NCI-H1436 (cell line): ENCODE measurements at places on chromosomes 2 and 18.

GRCh38 chr18:6120820-6121279, 225.5 kb upstream of the TMEM200C start:
- no peak for DNase-seq

DNA sequence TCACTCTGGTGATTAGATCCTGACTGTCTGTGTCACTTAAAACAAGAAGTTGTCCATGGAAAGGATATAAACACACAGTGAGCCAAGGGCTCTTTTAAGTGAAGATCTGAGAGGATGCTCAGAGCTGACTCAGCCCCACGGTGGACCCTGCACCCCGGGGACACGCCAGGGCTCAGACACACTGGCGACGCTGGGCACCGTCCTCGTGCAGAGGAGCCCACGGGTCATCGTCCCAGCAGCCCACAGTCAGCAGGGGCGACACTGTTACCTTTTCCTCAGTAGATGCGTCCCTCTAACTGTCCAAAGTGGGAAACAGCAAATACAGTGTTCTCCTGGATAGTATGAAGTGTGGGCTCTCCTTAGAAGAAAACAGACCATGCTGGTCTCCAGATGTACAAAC, 225.6 kb downstream of the HDAC4 start:
- no peak for DNase-seq

GRCh38 chr2:206804326-206804725, 38.9 kb downstream of the FASTKD2 start:
- no peak for DNase-seq

DNA sequence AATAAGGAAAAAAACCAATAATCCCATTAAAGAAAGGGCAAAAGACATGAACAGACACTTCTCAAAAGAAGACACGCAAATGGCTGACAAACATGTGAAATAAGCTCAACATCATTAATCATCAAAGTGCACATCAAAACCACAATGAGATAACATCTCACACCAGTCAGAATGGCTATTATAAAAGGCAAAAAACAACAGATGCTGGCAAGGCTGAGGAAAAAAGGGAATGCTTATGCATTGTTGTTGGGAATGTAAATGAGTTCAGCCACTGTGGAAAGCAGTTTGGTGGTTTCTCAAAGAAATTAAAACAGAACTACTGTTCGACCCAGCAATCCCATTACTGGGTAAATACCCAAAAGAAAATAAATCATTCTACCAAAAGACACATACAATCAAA, 285.6 kb downstream of the NR4A2 start:
- no peak for DNase-seq

- no peak for DNase-seq
Observed at GRCh38 chr2:15694589-15694986, 102.9 kb downstream of the DDX1 start.

DNA sequence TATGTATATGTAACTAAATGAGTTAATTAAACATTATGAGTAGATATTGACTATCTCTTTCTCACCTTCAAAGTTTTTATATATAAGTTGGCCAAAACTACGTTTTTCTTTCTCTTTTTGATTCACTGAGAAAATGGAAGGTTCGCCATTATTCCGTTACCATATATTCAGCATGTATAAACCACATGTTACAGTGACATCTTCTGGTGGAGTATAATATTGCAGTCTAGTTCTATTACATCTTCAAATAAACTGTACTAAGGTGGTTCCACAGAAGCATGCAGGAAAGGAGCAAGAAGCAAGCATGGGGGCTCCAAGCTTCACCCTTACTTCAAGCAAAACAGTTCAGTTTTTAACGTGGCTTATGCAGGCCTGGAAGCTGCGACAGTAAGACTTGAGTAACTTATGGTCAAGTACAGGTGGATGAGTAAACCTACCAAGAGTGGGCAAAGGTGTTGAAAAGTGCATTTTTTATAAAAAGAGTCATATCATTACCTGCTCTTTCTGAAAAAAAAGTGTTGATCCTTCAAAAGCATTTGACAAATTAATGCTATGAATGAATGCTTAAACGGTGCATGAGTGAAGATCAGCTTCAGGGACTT, 129.8 kb upstream of the RAB6C start:
- peak; percentile 17 for DNase-seq

GRCh38 chr2:174777347-174778084, 13.2 kb upstream of the CHRNA1 start:
- no peak for DNase-seq

- no peak for DNase-seq
Observed at GRCh38 chr2:138364554-138365162, 136.9 kb upstream of the SPOPL start.

- no peak for DNase-seq
Observed at GRCh38 chr2:224952936-224953657, 89.2 kb downstream of the DOCK10 start.

- DNase-seq, result peak; percentile 70
Observed at GRCh38 chr2:206693399-206694137, 24.6 kb downstream of the DYTN start.

GRCh38 chr2:3952866-3953516, 249.6 kb downstream of the DCDC2C start:
- DNase-seq, result no peak

GRCh38 chr2:48328942-48329723, 200.8 kb upstream of the STON1 start:
- peak; percentile 40 for DNase-seq

DNA sequence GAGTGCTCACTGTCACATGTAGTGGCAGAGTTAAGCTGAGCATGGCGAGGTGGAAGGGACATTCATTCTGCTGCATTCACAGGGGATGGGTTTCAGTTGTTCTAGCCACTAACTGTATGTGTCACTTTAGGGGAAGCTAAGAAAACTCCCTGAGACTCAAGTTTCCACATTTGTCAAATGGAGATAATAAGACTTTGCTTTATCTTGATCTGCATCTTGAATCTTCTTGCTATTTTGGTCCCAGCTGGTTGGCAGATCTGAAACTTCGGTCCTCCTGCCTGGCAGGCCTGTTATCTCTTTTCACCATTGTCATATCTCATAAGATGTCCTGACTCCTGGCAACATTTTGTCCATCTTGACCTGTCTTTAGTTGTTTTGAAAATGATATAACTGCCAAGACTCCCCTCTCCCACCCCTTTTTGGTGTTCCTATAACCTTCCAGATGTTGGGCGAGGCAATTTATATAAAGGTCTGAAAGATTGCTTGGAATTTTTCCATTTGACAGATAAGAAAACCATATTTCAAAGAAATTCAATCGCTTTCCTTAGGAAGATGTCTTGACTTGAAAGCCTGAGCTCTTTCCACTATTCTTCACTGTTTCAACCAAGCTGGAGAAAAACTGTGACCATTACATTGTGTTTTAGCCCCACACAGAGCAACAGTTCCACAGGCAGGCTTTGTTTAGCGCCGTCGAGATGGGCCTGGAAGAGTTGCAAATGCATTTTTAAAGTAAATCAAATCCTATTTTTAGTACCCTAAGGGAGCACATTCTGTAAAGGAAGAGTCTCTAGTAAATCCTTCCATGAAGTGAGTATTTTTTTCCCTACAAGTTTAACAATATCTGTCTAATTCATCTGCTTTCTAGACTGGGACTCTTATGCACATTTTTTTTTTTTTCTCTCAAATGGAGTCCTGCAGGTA, 33.4 kb downstream of the MYCN start:
- no peak for DNase-seq

- DNase-seq, result no peak
Observed at GRCh38 chr2:223328578-223328977, 273.6 kb downstream of the SCG2 start.

GRCh38 chr2:201420442-201421113, 30.7 kb downstream of the TRAK2 start:
- DNase-seq, result no peak

DNA sequence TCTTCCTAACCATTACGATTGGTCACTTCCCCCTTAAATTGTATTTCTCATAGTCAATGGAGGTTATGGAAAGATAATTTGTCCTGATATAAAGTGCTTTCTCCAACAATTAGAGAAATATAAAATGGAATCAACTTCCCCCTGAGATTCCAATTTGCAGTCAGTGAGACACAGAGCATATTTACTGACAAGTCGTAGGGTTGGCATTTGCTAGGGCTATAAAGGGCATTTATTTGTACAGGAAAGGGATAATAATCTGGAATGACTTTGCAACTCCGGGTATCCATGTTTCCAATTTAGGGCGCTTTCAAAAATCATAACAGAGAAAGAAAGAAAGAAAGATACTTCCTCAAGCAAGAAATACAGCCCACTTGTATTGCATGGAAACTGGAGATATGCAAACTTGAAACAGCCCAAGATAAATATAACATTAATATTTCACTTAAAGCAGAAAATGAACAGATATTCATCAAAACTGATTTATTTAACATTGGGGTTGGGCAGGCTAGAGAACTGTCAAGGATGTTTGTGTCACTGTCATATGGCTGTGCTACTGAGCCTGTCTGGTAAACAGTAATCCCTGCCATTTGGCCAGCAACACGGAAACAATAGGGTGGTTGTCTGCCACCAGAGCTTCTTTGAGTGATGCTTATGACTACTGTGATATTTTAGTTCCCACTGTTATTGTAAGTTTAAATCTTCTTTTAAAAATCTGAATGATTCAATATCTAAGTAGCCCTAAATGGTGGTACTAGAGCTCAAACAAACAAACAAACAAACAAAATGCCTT, 621.8 kb downstream of the LRP1B start:
- DNase-seq, result no peak

- no peak for DNase-seq
Observed at GRCh38 chr18:4906856-4907255, 290.2 kb downstream of the AKAIN1 start.

- no peak for DNase-seq
Observed at GRCh38 chr2:53755121-53755520, 12.5 kb upstream of the CHAC2 start.

- no peak for DNase-seq
Observed at GRCh38 chr2:217091531-217091930, 231.7 kb upstream of the TNP1 start.

DNA sequence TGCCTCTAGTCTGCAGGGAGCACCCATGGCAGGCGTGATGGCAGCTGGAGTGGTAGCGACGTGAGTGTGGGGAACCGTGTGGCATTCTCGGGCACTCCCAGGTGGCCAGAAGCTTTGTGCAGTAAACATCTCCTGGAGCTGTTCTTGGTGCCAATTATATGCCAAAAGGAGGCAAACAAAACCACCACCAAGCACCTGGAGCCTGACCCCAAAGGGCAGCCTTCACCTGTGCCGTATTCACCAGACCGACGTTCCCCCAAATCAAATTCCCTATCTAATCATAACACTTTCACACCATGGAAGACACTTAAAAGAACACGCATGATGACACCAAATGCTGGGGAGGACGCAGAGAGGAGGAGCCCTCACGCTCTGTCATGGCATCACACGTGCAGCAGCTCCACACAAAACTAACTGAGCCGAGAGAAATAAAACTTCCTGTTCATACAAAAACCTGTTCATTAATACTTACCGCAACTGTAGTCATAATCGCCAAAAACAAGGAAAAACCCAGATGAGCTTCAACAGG, 123.6 kb downstream of the EIPR1 start:
- no peak for DNase-seq

- DNase-seq, result no peak
Observed at GRCh38 chr2:95303191-95303919, 6.2 kb downstream of the KCNIP3 start.

GRCh38 chr2:214730800-214731407, 78.6 kb downstream of the BARD1 start:
- peak; percentile 2 for DNase-seq

DNA sequence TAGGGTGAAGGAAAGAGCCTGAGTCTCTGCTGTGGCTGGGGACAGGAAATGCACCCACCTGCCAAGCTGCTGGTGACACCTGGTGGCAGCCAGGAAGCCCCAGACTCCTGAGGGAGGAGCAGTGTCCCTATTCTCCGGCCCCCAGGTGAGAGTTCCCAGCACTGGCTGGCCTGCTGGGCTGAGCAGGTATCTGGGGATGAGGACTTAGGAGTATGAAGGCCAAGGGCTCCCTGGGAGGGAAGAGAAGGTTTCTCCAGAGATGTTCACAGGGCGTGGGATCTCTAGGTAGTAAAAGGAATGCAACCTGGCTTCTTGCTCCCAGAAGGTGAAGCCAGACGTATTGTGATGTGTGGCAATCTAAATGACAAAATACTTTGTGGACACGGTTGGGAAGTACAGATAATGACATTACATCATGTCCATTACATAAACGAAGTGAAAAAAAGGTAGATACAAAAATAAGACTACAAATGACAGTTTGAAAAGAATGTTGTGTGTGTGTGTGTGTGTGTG, 75.8 kb upstream of the SLC1A4 start:
- DNase-seq, result no peak

- DNase-seq, result no peak
Observed at GRCh38 chr2:154551649-154552048, 146.8 kb upstream of the KCNJ3 start.

- no peak for DNase-seq
Observed at GRCh38 chr2:145984580-145984979, 1464.7 kb upstream of the ZEB2 start.

DNA sequence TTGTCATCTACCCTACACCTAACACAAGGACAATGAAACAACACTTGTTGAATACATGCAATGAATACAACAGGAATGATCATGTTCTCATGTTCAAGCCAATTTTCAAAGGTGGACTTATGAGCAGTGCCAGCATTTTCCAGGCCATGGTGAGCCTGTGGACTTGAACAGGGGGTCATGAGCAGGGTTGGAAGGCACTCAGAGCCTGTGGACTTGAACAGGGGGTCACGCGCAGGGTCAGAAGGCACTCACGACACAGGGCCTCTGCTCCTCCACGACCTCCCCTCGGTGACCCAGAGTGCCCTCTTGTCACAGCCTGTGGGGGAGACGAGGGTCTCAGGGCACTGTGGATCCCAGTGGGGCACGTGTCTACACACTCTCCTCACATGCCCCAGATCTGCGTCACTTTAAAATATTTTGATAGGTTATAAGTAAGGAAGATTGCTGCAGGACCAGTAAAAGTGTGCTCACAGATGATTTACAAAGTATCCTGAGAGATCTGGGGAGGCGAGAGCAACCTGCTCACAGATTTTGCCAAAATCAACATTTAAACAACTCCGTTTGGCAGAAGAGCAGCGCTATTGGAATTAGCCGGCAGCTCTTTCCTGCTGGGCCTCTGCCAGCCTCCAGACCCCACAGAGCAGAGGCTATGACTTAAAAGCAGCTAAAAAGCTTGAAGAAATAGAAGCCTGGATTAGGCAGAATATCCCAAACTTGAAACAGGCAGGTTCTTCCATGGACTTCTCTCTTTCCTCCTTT, 121.9 kb downstream of the TMEM18 start:
- DNase-seq, result no peak

DNA sequence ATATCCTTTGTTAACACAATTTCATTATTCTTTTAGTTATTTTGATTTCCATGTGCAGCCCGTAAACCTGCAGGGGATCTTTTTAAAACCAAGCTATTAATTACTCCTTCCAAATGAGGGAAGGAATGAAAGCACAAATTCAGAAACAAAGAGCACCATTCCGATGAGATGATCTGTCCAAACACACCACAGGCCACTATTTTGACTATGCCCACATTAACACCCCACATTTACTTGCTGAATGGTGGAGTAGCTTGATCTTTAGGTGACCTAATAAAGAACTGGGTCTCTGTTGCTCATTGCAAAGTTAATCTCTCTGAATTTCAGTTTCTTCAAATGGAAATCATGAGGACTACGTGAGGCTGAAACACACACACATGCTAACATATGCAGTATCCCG, 218.0 kb downstream of the IRS1 start:
- DNase-seq, result no peak
